ENCODE measurements at places on chromosomes 1 and 21. TPM values are rescaled to one million over a fixed set of nuclear protein-coding genes. Genes with fewer than 3 reads are reported as not detected.

The LRRC38 gene
- not detected for polyA plus RNA-seq

The RGS8 gene
- polyA plus RNA-seq, result not detected

The COA7 gene
- polyA plus RNA-seq, result 11.7 TPM

The CACNA1S gene
- polyA plus RNA-seq, result 0.28 TPM

The C8B gene
- polyA plus RNA-seq, result 0.59 TPM

The OR2L3 gene
- polyA plus RNA-seq, result not detected

The ZNF678 gene
- polyA plus RNA-seq, result 9.7 TPM

The TNNT2 gene
- 4.8 TPM for polyA plus RNA-seq

The F3 gene
- polyA plus RNA-seq, result 8.5 TPM

The ADAM30 gene
- not detected for polyA plus RNA-seq

The EXTL1 gene
- 1.5 TPM for polyA plus RNA-seq

The KRTAP11-1 gene
- polyA plus RNA-seq, result not detected

The TMEM81 gene
- polyA plus RNA-seq, result 4.0 TPM

The AADACL4 gene
- 0.09 TPM for polyA plus RNA-seq

The MAP3K7CL gene
- 7.8 TPM for polyA plus RNA-seq

DNA sequence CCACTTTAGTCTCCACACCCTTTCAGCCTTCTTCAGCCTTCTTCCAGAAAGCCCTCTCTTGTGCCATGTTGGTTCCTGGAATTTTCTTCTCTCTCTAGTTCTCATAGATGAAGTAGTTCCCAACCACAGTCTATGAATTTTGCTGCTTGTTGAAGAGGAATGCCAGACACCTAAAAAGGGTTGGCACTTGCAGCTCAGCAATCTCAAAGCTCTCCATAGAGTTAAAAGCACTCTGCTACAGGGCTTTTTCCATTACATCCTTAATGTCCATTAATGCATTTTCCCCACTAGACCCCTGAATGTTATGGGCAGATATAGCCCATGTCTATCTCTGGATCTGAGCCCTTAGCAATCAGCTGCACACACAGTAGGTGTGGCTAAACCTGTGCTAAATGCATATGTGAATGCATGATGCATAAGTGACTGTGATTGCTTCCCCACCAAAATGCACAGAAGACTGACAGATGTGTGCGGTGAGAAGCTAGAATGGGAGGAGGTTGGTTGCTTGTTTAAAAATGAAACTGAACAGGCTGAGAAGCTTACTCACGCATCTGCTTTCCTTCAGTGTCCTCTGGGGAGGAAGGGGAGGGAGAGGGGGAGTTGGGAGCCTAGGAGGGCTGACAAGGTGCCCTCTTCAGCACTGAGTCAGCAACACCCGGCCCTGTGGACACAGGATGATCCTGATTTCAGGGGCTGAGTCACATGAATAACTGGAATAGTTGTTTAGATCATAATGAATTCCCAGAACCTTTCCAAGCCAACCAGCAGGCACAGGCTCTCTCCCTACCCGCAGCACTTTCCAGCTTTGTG lies 146.1 kb upstream of the FGGY start:
- no peak for DNase-seq

DNA sequence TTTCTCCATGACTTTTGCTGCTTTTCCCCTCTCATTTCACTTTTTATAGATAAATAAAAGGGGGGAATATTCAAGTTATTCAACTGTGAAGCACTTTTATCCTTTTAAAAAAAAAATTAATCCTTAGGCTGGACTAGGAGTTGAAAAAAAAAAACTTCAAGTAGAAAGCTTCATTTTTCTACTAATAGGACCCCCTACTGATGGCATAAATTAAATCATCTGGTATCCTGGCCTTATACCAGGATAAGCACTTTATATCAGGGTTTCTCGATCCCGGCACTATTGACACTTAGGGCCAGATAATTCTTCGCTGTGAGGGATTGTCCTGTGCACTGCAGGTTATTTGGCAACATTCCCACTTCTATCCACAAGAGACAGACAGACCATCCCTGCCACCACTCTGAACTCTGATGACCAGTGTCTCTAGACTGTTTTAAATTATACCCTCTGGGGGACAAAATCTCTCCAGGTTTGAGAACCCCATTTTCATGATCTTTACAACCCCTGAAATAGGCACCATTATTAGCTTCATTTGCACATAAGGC lies 17.6 kb downstream of the USP33 start:
- DNase-seq, result no peak

DNA sequence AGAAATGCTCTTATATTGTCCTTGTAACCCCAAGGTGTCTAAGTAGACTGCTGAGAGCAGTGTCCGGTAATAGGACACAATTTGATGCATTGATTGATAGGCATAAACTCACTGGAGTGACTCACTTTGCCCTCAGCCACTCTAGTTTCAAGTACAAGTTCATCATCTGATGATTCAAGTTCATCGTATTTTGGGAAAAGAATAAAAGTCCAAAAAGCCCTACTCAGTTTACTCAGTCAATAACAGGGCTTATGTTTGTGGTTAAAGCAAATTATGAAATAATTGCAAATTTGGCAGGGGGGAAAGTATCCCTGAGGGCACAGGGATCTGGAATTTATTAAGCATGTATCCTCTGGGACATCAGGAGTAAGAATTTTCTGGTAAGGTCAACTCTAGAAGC lies 7.6 kb upstream of the ATF3 start:
- no peak for DNase-seq

- DNase-seq, result no peak
Observed at GRCh38 chr21:37891972-37892371, 24.3 kb downstream of the KCNJ6 start.

GRCh38 chr1:228969953-228970800 lies 234.9 kb downstream of the RHOU start:
- no peak for DNase-seq

DNA sequence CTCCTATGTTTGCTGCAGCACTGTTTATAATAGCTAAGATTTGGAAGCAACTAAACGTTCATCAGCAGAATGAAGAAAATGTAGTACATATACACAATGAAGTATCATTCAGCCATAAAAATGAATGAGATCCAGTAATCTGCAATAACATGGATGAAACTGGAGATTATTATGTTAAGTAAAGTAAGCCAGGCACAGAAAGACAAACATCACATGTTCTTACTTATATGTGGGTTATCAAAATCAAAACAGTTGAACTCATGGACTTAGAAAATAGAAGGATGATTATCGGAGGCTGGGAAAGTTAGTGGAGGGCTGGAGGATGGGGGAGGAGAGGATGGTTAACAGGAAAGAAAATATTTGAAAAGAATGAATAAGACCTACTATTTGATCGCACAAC lies 1017.6 kb downstream of the KCNT2 start:
- no peak for DNase-seq

DNA sequence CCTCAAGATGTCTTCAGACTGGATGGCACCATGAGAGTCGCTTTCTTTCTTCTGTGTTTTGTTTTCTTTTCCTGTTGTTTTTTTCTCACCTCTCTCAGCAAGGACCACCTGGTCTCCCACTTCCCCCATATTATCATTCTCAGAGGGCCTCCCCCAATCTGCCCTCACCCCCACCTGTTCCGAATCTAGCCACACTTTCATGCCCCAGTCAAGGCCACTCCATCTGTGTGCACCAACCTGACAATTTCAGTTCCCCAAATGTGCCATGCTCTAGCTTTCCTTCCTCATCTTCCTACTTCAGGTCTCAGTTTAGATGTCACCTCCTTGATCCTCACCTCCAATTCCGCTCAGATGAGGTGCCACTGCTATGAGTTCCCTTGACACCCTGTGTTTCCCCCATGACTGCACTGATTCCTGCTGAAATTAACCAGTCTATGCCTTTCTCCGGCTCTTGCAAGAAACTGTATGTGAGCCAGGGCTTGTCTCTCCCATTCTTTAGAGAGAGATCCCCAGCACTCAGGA lies 146.2 kb downstream of the PLPP3 start:
- no peak for DNase-seq

DNA sequence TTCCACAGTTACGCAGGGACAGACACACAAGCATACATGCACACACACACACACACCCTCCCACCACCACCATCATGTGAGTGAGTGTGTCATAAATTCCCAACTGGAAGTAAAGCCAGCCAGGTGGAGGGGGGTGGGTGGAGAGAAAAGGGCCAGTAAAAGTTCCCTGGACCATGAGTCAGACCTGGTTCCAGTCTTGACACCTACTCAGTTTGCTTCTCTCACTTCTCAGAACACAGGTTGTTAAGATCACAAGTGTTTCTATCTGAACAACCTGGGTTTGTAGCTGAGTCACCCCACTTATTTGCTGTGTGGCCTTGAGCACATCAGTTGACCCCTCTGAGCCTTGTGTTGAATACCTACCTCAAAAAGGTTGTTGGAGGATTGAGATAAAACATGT lies 9.6 kb downstream of the EPHA10 start:
- DNase-seq, result no peak

- no peak for DNase-seq
Observed at GRCh38 chr1:192453360-192453992, 122.1 kb upstream of the RGS1 start.

GRCh38 chr1:162902416-162902815 lies 41.4 kb upstream of the CCDC190 start:
- no peak for DNase-seq

DNA sequence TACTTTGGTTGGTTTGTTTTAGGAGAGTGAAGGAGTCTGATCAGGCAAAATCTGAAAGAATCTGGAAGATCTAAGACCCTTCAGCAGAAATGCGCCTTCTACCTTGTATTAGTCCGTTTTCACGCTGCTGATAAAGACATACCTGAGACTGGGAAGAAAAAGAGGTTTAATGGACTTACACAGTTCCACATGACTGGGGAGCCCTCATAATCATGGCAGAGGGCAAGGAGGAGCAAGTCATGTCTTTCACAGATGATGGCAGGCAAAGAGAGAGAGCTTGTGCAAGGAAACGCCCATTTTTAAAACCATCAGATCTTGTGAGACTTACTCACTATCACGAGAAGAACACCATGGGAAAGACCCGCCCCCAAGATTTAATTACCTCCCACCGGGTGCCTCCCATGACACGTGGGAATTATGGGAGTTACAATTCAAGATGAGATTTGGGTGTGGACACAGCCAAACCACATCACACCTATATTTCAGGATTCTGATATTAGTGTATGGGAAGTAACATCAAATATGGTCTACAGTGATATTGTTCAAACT lies 99.3 kb downstream of the GLUL start:
- DNase-seq, result no peak

DNA sequence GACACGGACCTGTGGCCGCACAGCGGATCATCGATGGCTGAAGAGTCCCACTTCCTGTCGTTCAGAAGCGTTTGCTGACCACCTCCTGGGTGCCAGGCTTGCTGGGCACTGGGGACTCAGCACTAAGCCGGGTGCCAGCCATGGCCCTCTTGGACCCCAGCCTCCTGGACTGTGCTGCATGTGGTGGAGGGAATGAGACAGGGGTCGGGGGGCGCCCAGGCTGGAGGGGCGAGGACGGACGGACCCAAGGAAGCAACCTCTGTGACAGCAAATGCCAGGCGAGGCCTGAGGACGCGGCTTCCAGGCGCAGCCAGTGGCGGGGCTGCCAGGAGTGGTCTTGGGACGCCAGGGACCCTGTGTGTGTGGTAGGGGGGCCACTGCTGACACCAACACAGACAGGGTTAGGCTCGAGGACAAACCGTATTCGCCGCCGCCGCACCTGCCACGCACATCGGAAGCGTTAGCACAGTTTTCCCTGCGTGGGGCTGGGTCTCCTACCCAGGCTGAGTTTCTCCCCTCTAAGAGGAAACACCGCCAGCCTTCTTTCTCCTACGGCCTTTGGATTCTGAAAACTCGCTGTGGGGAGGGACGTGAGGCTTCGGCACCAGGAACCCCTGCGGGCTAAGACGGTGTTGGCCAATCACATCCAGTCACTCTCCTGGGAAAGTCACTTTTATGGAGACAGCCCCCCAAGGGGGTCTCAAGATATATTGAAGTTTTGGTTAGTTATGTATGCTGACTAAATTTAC lies 3.1 kb upstream of the MXRA8 start:
- DNase-seq, result no peak

GRCh38 chr1:224509907-224510306 lies 75.3 kb upstream of the WDR26 start:
- no peak for DNase-seq

DNA sequence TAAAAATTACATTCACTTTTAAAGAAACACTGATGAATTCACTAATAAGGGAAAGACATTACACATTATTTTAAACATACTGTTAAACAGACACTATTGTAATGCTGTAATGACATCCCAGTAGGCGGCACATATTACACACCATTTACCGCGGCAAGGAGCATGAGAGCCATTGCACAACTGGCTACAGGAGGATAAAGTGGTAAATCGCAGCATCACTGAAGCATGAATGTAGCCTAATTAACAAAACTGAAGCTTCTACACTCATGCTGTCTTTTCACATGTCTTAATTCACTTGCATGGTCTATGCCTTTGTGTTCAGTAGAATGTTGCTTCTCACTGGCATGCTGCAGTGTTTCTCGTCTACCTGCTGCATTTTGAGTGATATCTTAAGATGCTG lies 1046.0 kb downstream of the MRPL39 start:
- DNase-seq, result no peak

DNA sequence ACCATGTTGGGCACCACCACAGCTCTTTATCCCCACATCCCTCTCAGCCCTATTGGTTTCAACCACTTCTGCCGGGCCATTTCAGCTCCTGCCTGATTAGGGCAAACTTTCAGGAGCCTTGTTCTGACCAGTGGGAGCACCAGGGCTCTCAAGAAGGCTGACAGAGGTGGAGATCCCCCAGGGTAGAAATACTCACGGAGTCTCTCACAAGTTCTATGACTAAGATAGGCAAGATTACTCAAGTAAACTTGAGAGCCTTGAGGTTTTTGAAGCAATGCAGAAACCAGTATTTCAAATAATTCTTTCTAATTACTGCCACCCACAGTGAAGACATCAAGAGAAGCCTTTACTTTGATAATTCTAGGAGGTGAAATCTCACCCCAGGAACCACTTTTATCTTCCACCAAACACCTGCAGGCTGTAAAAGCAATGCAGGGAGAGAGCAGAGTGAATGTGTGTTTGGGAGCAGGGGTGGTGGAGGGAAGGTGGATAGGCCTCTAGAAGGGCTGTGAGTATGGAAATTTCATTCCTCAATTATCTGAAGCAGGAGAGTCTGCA lies 6.6 kb upstream of the PTCH2 start:
- no peak for DNase-seq

GRCh38 chr1:8905582-8906191 lies 27.2 kb upstream of the ENO1 start:
- DNase-seq, result no peak

GRCh38 chr1:12220890-12221289 lies 8.9 kb upstream of the VPS13D start:
- no peak for DNase-seq

DNA sequence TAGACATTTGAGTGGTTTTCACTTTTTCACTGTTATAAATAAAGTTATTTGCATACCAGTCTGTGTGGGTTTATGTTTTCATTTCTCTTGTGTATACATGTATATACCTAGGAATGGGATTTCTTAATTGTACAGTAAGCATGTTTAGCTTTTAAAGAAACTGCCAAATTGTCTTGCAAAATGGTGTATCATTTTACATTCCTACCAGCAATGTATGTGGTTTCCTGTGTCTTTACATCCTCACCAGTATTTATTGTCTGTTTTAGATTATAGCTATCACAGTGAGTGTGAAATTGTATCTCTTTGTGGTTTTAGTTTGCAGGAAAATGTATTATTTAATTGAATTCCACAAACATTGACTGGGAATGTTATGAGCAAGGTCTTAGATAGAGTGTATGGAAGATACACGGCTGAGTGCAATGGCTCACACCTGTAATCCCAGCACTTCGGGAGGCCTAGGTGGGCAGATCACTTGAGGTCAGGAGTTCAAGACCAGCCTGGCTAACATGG lies 57.3 kb downstream of the MACF1 start:
- DNase-seq, result no peak

- no peak for DNase-seq
Observed at GRCh38 chr21:33244779-33245105, 15.0 kb downstream of the IFNAR2 start.
